T-helper 9 cell (primary cell): ENCODE measurements at places on chromosomes 2 and 18.

- DNase-seq = no peak
These were observed 513.8 kb upstream of the POU3F3 start for GRCh38 chr2:104340162-104340561.

GRCh38 chr18:63180321-63180720 is 139.2 kb downstream of the BCL2 start:
- no peak for DNase-seq

DNA sequence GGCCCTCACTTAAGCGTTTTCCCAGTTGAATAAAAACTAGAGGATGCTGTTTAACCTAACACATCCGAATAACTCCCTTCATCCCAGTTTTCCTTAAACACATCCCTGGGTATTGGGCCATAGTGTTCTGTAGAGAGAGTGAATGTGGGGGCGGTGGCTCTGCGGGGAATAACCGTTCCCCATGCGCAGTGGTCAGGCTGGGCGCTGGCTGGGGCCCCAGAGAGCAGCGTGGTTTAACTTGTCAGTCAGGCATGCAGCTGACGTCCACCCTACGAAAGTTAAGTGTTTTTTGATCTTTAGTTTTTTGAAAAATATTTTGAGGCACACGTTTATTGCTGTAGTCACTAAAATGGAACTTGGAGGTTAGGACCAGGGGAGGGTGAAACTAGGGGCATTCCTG is 33.7 kb downstream of the CTDP1 start:
- DNase-seq = no peak

GRCh38 chr2:158061763-158062162 is 39.9 kb upstream of the UPP2 start:
- no peak for DNase-seq

DNA sequence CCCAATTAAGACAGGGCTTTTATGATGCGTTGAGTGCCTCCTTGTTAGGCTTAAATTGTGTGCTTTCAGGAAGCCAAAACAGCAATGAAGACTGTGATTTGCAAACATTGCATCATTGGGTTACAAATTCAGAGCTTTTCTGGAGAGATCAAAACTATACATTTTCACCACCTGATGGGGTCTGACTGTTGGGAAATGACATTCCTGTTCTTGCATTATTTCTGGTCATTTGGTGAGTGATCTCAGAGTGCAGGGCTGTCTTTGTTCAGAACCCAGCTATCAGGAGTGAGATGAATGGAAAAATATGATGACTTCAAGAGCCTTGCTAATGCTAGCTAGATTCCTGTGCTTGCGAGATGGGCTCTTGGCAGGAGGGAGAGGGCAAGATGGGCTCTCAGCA is 39.1 kb downstream of the SH3RF3 start:
- no peak for DNase-seq

DNA sequence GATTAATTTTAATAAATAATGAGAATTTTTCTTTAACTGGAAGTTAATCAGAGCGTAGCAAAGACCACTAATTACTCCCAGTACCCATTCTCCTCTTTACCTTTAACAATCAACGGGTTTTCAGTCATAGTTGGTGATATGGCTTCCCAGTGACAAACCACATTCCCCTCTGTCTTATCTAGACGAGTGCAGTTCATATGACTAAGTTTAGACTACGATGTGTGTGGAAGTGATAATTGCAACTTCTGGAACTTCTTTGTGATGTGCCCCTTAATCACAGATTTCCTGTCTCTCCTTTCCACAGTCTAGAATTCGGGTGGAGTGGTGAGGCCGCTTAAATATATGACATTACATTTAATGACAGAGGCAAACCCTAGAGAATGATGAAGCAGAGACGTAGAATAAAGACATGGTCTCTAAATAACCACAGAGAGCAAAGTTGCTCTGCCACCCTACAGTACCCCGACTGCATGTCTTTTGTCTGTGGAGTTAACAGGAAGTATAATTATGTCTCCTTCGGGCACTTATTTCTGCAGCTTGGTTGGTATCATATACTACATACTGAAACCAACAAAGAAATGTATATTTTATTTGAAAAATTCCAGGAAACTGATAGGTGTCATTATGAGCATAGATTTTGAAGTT is 693.3 kb upstream of the CDH7 start:
- DNase-seq = no peak

DNA sequence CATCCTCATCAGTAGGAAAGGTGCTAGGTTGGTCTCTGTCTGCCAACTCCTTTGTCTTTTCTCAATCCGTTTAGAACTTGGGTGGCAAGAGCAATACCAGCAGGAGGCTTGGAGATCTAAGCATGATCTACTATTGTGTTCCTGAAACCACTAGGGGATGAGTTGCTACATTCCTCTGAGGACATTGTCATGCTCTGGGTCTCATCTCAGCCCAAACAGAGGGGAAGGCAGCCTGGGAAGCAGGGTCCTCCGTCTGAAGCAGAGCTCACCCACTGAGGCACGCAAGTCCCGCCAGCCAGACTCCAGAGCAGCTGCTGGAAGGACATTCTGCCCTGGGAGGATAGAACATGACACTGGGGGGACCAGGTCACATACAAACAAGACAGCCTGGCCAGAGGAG is 162.9 kb downstream of the MTCL1 start:
- DNase-seq = no peak

- no peak for DNase-seq
These were observed 217.2 kb downstream of the DOK6 start for GRCh38 chr18:69617888-69618287.

- no peak for DNase-seq
These were observed 87.6 kb downstream of the SLC8A1 start for GRCh38 chr2:40364151-40364874.

DNA sequence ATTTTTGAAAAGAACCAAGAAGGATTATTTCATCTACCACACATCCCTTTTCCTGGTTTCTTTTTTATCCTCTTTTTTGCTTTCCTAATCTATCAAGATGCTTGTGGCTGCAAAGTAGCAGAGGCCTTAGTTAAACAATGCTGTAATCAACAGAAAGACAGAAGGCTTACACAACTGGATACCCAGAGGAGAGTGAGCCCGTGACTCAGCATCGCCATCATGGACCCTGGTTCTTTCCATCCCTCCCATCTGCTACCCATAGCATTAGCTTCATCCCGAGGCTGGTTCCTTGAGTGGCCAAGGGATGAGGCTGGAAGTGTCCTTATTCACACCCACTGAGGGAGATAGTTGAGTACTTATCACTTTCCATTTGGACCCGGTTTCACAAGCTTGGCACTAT is 7.5 kb upstream of the HAAO start:
- DNase-seq = no peak

- DNase-seq = no peak
These were observed 891.2 kb downstream of the BCL11A start for GRCh38 chr2:59662127-59662861.

GRCh38 chr18:43680096-43680495 is 402.8 kb upstream of the SYT4 start:
- DNase-seq = no peak

GRCh38 chr2:44804406-44805265 is 136.9 kb upstream of the SIX3 start:
- no peak for DNase-seq

GRCh38 chr18:63299837-63300745 is 19.5 kb downstream of the BCL2 start:
- DNase-seq = no peak

- no peak for DNase-seq
These were observed 216.3 kb downstream of the BCL11A start for GRCh38 chr2:60337142-60337497.

GRCh38 chr2:120182019-120182560 is 41.1 kb downstream of the TMEM185B start:
- DNase-seq = no peak

- DNase-seq = no peak
These were observed 33.8 kb downstream of the MAP4K3 start for GRCh38 chr2:39403311-39403710.
